D721Med (cell line): ENCODE measurements at places on chromosomes 4 and X.

DNA sequence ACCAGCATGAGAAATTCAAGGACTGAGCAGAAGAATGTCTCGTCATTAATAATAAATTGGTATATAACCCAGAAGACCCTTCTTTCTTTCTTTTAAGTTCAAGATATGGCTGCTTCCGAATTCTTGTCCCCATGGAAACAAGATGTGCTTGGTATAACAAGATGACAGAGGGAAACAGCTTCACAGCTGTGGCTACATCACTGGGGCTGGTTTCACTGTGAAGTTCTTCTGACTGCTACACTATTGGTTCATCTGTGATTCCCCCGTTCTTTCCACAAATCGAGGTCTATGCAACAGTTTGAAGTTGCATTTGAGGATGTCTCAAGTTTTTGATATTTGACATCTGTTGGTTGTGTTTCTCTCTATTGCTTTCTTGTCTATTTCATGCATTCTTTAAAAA lies 12.3 kb upstream of the DTHD1 start:
- no peak for DNase-seq

- DNase-seq = no peak
Measured at GRCh38 chr4:11072463-11072862, 356.2 kb downstream of the HS3ST1 start.

DNA sequence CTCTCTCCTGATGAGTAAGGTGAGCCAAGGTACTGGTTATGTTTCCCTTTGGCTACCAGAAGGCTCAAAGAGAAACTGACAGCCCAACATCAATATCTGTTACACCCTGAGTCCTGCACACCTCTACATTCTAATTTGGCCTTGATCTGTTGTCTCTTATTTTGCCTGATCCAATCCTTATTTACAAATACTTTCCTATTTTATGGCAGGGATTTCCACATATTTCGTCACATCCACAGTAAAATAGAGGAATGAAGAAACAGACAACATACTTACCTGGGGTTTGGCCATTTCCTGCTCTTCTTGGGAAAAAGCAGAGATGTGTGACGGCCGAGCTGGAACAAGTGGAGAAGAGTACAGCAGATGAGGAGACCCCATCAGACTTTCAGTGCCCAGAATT lies 1.5 kb downstream of the ZNF182 start:
- DNase-seq = no peak

- peak; percentile 62 for DNase-seq
Measured at GRCh38 chr4:24488399-24489164, 95.8 kb downstream of the DHX15 start.

- no peak for DNase-seq
Measured at GRCh38 chr4:183099537-183100297, 660 bp downstream of the WWC2 start.

- DNase-seq = no peak
Measured at GRCh38 chr4:2062808-2063524, 3.8 kb downstream of the NAT8L start.
